CD4-positive, CD25-positive, alpha-beta regulatory T cell (primary cell): ENCODE measurements at places on chromosomes 6 and 20. TPM values are rescaled to one million over a fixed set of nuclear protein-coding genes. Genes with fewer than 3 reads are reported as not detected.
A peak's percentile ranks its signal among the peaks of the same experiment; 100 is the strongest.

SIRPG gene
- total RNA-seq, result 49.6 TPM

SLC52A3 gene
- total RNA-seq, result not detected

TNF gene
- 21.8 TPM for total RNA-seq

FAM83D gene
- 8.6 TPM for total RNA-seq

FRK gene
- total RNA-seq, result not detected

DNA sequence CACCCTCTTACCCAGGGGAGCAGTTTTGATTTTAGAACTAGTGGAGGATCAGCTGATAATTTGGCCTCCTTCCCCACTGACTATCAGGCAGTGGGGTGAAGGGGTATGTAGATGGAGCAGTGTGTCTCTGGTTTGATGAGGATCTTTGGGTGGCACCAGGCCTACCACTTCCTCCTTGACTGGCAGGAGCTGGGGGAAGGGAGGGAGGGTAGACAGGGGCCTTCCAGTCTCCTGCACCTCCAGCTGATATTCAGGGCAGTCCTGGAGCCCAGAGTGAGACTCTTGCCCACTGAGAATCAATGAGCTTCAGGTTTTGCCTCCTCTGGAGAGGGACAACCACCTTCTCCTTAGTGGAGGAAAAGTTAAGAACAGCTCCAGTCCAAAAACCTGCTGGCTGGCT, 3.2 kb downstream of the DEF6 start:
- peak; percentile 21 for DNase-seq

DNA sequence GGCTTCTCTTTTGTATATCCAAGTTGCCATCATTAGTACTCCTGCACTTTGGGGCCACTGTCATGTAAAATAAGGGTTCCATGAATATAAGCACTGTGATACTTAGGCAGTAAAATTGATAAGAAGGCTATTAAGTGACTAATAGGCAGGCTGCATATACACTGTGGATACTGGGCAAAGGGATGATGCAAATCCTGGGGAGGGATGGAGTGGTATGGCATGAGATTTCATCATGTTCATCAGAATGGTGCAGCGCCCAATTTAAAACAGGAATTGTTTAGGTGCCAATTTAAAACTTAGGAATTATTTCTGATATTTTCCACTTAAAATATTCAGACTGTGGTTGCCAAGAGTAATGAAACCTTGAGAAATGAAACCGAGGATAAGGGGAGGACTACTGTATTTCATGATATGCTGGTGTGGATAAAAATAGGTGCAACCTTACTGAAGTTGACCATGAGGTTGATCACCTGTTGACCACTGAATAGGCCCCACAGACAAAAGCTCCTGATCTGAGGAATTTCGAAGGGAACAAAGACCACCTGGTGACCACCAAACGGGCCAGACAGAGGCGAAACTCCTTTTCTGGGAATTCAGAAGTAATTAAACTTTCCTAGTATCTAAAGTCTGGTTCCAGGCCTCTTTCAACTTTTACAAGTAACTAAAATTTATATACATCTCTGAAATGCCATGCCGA, 4.9 kb upstream of the TRIM39 start:
- DNase-seq, result no peak

GRCh38 chr6:150652848-150653613, 53.3 kb downstream of the PLEKHG1 start:
- no peak for DNase-seq

- no peak for DNase-seq
These were observed 10.0 kb upstream of the SIRPG start for GRCh38 chr20:1667502-1668085.

- DNase-seq, result no peak
These were observed 128.4 kb upstream of the PLN start for GRCh38 chr6:118419448-118420394.

DNA sequence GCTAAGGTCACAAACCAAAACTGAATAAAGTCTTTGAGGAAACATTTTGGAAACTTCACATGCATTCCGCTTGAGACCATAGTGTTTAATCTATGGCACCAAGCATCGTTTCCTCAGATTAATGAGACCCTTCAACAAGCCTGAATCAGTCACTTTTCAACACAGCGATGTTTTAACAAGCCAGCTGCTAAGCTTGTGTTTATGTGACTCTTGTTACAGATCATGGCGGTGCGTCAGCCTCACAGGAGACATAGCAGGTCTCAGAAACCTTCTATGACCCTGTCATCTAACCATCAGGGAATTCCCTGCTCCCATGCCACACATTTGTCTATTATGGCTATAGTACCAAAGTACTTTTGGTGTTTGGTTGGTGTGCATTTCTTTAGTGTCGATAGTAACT, 57.2 kb downstream of the MTFR2 start:
- no peak for DNase-seq

KCNG1 gene
- not detected for total RNA-seq

EZR gene
- total RNA-seq, result 559 TPM

GRCh38 chr6:104281370-104281769, 578.3 kb downstream of the HACE1 start:
- DNase-seq, result no peak

DNA sequence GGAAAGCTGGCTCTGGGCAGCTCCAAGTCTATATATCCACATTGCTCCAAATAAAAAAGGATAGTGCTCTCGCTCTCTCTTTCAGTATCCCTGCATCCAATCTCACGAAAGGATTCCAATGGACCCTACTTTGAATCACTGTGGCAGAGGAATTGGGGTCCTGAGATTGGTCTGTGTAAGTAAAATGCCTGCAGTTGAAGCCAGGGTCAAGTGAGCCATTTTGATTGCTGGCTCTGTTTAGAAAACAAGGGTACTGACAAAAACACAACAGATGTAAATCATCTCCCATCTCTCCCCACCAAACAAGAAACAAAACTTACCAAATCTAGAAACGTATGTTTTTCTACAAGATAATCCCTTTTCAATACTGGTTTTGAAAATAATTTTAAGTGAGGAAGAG, 45.6 kb downstream of the RSPO3 start:
- DNase-seq, result no peak

KCNQ2 gene
- total RNA-seq, result 0.89 TPM

DNA sequence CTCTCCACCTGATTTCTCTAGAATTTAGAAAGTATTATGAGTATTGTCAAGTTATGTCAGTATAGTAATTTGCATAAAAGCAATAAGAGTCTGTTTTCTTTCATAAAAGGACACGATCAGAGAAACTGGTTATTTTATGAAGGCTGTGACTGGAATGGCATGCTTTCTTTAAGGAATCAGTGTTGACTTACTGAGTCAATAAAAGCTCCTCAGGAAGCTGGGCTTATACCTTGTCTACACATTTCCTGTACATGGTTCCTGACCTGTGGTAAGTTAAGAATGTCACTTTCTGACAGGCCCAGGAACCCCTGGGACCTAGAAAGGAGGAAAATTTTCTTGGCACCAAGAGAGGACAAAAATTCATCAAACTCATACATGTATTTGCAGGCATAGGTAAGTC, 1224.0 kb upstream of the ADGRB3 start:
- no peak for DNase-seq

DNA sequence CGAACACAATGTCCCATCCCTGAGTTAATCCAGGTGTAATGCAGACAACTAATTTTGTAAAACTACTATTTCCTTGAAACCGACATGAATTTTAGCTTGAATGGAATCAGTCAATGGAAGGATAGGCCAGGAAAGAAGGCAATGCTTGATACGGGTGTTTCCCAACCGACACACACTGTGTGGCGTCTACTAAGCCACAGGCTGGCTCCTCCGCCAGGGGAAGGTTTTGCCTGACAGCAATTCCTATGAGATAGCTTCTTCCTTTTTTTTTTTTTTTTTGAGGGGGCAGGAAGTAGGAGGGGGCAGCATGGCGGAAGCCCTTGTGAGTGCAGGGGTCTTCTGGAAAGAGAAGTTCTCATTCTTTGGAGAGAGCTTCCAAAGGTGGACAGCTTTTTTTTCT, 12.0 kb upstream of the LAMA4 start:
- no peak for DNase-seq

DNA sequence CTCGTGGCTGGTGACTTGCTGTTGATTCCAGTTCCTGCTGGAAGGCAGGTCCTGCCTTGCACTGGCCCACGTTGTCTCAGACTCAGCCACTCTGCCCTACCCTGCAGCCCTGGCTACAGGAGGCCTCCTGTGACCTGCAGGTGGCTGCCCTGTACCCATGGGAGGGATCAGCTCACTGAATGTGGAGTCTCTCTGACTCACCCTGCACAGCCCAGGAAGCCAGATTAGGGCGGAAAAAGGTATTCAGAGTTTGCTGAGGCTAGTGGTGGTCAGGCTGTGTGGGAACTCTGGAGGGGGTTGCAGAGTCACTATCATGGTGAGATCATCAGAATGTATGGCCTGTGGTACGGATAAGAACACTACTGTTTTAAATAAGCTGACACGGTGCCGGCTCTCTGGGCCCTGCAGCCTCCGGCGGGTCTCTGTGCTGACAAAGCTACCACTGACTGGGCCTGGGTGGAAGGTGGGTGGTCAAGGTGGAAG, 24.7 kb upstream of the PYGB start:
- no peak for DNase-seq

- DNase-seq, result no peak
These were observed 634.3 kb upstream of the MAP3K7 start for GRCh38 chr6:91221072-91221720.

DNA sequence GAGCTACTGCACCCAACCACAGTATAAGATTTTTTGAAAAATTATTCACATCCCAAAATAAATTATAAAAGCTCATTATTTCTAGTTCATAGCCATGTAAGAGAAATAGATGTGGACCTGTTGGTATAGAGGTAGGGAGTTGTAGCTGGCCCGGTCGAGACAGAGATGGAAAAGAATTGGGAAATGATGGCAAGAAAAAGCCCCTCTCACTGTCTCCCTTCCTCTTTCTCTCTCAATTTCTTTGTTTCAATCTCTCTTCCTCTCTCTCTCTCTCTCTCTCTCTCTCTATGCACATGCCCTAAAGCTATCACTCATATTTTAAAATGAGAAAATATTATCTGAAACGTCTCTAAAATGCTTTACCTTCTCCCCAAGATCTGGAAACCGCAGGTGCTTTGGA, 80.7 kb upstream of the CD83 start:
- no peak for DNase-seq

DNA sequence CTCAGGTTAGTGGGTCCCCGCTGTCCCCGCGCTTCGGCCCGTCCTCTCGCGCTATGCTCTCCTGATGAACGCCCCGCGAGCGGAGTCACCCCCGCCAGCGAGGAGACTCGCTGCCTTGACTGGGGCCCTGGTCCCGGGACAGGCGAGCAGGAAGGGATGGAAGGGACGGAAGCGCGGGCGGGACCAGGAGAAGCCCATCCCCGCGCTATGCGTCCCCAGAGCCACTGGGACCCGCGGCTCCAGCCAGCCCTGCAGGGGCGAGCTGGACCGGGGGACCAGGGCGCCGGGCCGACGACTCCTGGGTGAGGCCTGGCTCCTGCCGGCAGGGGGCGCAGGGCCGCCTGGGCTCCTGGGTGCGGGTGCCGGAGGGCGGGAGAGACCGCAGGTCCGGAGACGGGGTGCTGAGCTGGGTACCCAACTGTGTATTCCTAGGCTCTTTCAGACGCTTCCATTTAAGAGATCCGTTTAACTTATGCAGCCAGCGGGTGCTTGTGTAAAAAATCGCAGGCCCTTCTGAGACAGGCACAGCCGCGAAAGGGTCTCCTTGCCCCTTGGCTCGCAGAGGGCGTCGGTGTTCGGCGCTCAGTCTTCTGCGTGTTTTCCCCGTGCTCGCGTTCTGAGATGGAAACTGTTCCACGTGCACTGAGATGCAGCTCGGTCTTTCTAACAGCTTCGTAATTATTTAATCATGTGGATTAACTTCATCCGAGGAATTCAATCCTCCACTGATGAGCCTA, 580 bp upstream of the SYCP2 start:
- peak; percentile 64 for DNase-seq

RHAG gene
- total RNA-seq, result not detected

DNA sequence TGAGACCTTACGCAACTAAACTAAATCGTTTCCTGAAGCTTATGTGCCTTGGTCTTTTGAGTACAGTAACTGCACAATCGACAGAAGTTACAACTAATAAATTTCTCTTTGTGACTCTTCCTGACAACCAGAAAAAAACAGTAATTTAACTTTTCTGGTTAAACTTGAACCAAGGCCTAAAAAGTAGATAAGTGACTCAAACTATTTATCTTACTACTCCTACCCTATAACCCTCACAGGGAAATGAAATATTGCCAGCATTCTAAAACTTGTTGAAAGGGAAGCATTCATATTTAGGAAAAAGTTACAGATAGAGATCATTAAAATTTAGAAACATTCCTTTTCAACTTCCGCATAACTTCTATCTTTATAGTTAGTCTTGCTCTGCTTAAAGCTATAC, 1034.4 kb downstream of the EYS start:
- DNase-seq, result no peak

SLC22A2 gene
- total RNA-seq, result not detected

GRCh38 chr6:168871642-168872315, 381.9 kb downstream of the THBS2 start:
- no peak for DNase-seq

DYNLT2 gene
- 3.9 TPM for total RNA-seq

DNA sequence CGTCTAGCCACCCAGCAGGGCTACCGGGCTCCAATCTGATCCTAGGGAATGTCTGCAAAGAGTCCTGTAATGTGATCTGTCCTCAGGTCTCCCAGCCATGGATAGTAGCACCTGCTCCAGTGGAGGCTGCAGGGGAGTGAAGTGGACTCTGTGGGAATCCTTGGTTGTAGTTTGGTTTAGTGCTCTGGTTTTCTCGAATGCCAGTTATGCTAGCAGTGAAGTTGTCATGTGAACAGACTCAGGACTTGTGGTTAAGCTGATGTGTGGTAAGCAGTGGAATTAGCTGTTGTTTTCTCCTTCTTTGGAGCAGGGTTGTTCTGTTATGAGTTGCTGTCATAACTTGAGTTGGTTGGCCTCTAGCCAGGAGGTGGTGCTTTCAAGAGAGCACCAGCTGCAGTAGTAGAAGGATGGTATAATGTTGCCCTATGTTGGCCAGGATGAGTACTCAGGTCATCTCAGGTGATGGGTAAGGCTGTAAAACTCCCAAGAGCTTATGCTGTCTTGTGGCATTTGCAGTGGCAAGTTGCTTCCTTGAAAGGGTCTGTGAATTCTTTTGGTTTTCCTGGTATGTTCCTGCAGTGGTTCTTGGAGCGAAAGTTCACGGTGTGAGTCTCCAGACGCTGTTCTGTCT, 390.2 kb downstream of the UTRN start:
- DNase-seq, result no peak

GRCh38 chr20:57672164-57672563, 37.7 kb downstream of the PMEPA1 start:
- DNase-seq, result no peak

GRCh38 chr6:118877806-118878205, 16.1 kb upstream of the ASF1A start:
- DNase-seq, result no peak

GRCh38 chr6:159044899-159045727, at the start of gene TAGAP:
Gene TAGAP, minus strand, starts transcription at chr6:159044991. Its CDS starts 845 bp downstream, at chr6:159044146.
- peak; percentile 85 for DNase-seq

GRCh38 chr6:626236-626635, 30.7 kb downstream of the HUS1B start:
- DNase-seq, result no peak

BIRC7 gene
- not detected for total RNA-seq

DEFB125 gene
- total RNA-seq, result not detected

- no peak for DNase-seq
These were observed 6.0 kb upstream of the QKI start for GRCh38 chr6:163408352-163408991.

GRCh38 chr6:55617272-55617671, 38.3 kb upstream of the HMGCLL1 start:
- no peak for DNase-seq
